ENCODE measurements at places on chromosomes 2 and 18.

DNA sequence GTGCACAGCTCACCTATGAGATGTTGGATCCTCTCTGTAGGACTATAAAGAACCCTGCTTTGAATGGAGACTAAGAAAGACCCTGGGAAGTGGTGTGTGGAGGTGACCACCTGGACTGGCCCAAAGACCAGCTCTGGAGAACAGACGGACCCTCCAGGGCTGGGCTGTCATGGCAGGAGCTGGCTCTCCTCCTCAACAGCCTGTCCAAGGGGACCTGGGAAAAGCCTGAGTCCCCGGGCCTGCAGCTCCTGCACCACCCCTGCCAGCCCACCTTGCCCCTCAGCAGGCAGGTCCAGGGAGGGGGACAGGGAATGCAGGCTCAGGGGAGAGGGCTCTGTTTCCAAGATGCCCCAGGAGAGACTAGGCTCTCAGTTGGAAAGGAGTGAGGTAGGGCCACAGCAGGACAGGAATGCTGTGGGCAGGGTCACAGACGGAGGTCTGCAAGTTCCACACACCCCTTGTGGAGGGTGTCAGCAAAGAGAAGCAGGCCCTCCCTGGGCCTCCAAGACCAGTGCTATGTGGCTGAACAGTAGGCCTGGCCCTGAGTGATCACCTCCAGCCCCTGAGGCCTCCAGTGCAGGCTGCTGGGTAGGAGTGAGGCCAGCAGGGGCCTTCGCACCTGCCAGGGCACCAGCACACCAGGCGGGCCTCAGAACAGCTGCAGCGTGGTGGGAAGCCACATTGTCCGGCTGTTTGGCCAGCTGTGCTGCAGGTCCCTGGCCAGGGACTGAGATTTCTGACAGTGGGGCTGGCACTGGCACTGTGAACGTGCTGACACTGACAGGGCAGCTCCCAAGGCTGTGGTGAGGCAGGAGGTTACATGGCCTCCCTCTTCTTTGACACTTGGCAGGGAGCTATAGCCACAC lies 86.4 kb upstream of the OTOS start:
- DNase-seq: no peak

DNA sequence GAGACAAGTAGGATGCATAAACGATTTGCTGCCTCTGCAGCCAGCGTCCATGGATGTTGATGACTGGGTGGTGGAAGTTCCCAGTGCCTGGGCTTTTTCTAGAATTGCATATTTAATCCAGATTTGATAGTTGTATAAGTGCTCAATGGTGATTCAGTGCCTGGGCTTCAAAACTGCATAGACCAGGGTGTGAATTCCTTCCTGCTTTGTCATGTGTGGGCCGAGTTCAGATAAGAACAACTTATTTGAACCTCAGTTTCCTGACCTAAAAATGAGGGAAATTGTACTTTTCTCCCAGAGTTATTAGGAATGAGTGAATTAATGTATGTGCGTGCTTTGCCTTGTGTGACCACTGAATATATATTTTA lies 154.6 kb downstream of the WDSUB1 start:
- DNase-seq: peak; percentile 89

DNA sequence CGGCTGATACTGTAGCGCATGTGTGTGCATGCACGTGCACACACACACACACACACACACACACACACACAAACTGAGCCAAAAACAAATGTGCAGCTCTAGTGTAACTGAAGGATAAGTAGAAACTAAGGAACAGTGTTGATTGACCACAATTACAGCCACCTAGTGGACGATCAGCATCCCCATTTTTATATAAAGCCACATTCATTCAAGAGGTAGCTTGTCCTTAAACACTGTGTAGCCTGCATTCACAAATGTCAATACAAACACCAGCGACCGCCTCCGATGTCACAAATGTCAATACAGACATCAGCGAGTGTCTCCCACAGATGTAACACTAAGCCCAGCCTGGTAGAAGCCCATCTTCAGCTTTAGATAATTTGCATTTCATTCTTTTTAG lies 167.4 kb downstream of the PTGR3 start:
- peak; percentile 34 for DNase-seq

GRCh38 chr2:9310377-9310776 lies 103.8 kb downstream of the ASAP2 start:
- DNase-seq: peak; percentile 79

GRCh38 chr18:68662754-68663153 lies 52.2 kb downstream of the TMX3 start:
- DNase-seq: peak; percentile 54
